ENCODE measurements at places on chromosomes 6 and 20.

- DNase-seq, result no peak
These were observed 30.5 kb downstream of the SPDEF start for GRCh38 chr6:34525431-34526175.

GRCh38 chr20:52454660-52455059 lies 263.1 kb upstream of the ZFP64 start:
- no peak for DNase-seq

DNA sequence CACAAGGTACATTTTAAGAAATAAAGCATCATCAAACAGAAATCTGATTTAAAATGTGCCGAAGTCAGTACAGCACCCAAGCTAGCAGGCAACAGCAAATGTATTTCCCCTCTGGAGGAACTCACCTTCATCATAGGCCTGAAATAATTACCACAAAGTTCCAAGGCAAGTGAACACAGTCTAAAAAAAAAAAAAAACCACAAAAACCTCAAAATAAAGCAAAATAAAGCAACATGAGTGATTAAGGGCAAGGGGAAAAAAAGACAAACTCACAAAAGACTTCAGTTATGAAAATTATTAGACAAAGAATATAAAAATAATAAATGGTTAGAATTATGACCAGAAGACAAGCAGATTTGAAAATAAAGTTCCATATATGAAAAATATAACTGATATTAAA lies 10.4 kb downstream of the GPR63 start:
- DNase-seq, result no peak

GRCh38 chr6:115847671-115848070 lies 213.0 kb downstream of the FRK start:
- DNase-seq, result no peak

DNA sequence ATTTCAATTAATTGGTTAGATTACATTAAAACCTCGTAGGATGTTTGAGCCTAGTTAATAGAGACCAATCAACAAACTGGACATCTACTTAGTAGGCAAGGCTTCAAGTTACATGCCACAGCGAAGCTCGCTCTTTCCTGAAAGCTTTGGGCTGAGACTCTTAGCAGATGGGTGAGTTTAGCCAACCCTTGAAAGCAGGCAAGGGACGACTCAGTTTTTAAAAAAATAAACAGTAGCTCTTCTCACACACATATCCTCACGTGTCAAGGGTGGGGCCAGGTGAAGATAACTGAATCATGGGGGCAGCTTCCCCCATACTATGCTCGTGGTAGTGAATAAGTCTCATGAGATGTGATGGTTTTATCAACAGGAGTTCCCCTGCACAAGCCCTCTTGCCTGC lies 775 bp downstream of the MTFR2 start:
- DNase-seq, result no peak

GRCh38 chr6:112941613-112942012 lies 594.5 kb downstream of the RFPL4B start:
- no peak for DNase-seq

DNA sequence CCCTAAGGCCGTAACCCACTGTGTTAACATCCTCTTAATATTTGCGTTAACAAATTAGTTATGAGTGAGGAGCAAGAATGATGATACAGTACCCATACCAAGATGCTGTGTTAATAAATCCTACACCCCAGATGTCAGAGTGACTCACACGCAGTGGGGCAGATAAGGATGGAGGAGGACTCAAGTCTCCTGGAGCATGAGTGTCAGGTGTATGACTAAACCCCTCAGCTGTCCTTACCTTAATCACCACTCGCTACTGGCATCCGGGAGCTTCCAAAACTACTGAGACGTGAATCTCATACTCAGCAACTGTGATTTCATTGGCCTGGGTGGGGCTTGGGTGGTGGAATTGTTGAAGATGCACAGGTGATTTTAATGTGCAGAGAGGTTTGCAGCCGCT lies 131.3 kb upstream of the MTHFD1L start:
- DNase-seq, result no peak

GRCh38 chr6:165615636-165616035 lies 47.4 kb downstream of the PDE10A start:
- no peak for DNase-seq

DNA sequence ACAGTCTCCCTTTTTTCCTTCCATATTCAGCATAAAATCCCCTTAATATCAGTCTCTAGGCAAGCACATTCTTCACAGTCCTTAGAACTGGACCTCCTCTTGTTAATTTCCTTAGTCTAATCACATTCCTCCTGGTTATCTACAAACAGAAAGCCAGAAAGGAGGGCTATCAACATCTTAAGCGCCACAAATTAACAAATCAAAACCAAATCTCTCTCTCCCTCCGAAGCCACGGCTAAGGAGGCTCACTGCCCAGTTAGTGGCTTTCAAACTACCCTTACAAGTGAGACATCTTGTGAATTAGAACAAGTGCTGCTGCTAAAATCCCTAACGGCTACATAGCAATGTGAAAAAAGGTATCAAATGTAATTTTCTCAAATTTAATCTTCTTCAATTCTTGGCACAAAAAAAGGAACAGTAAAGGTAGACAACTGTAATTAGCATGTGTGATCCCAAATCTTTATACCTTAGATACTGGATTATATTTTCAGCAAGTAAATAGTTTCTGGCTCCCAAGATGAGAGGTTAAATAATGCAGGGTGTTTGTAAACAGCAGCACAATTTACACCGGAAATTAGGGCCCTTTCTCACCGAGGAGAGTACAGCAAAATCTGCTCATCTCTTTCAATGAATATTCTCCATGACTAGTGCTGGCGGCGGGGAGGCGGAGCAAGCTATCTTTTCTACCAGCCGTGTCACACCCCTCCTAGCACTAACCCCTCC lies 1.4 kb upstream of the TRIM39 start:
- DNase-seq, result peak; percentile 63

DNA sequence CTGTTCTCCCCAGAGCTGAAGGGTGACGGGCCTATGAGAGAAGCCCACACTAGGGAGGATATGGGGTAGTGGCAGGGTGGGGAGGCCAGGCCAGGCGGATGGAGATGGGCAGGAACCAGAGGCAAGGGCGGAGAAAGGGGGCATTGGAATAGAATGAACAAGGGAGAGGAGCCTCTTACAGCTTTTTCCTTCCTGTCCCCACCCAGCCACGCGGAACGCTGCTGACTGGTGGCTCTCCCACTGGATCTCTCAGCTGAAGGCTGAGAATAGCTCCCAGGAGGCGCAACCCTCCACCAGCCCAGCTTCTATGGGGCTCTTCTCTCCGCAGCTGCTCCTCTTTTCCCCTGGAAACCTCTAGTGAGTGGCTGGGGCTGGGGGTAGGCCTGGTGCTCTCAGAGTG lies 10.8 kb downstream of the DLK2 start:
- DNase-seq, result no peak

- DNase-seq, result no peak
These were observed 131.5 kb downstream of the SOBP start for GRCh38 chr6:107621229-107621937.

- DNase-seq, result no peak
These were observed 45.9 kb upstream of the SLC2A12 start for GRCh38 chr6:134098276-134098675.

- no peak for DNase-seq
These were observed 3.2 kb upstream of the DYNLRB1 start for GRCh38 chr20:34512955-34513419.

GRCh38 chr20:12936020-12936419 lies 72.8 kb upstream of the SPTLC3 start:
- DNase-seq, result no peak

DNA sequence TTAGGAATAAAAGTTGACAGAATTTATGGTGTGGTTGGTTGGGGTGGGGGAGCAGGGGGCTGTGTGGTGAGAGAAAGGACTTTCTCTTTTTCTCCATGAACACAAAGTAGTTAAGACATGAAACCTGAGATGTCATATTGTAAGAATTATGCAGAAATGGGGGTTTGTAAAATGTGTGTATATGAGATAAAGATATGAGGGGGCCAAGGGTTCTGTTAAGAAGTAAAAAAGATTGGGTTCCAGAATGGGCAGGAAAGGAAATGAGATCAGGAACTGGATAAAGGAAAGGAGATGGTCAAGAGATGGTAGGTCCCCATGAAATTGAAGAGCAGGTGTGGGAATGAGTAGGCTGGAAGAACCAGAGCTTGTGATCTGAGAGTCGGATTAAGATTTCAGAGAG lies 9.7 kb downstream of the RNF146 start:
- no peak for DNase-seq

GRCh38 chr20:20549704-20550103 lies 162.7 kb downstream of the RALGAPA2 start:
- DNase-seq, result no peak

GRCh38 chr6:152099446-152100182 lies 292.1 kb downstream of the ESR1 start:
- no peak for DNase-seq

DNA sequence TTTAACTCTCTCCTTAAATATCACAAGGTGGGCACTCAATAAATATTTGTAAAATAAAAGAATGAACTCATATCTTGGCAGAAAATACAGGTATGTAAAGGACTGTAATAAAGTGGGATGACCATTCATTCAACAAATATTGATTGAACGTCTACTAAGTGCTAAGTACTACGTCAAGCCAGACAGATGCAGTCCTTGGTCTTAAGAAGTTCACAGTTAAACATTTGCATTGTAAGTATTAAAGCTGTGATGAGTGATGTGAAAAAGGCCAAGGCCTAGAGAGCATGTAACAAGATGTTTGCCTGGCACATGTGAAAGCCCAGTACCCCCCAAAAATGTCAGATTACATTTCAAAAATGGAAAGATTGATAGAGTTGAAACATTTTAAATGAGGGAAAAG lies 130.1 kb upstream of the TMEM170B start:
- no peak for DNase-seq

DNA sequence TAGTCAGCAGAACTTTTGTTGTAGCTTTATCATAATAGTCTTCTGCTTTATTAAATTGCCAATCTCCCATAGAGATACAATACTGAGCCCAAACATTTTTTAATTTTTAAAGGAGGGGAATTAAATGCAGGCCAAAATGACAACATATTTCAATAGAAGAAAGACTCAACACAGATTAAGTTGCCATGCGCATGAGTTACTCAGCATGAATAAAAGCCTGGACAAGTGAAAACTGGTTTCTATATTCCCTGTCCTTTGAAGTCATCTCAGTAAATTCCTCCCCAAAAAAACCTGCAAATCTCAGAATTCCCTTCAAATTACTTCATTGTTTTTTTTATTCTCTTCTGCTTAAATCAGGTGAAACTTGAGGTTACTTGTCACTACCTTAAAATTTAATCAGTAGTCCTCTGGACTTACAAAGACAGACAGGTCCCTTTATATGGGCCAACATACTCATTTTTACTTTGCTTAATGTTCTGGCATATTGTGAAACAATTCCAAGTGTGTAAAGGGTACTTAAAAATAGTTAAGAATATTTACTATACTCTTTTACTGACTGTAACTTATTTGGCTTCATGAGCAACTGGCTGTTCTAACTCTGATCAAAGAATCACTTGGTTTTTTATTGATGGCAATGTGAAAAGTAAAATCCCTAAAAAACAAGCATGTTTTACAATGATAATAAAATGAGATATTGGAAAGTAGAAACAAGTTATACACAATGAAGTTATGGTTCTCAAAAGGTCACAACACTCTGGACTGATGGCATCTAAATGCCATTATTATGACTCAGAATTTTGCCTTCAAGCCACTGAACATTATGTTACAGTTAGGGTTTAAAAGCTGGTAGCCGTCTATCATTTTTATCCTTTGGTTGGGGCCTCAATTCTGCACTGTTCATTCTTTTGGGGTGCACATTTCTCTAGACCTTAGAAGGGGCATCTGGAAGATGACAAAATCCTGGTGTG lies 49.9 kb upstream of the COL21A1 start:
- no peak for DNase-seq
